SHP77 (cell line): ENCODE measurements at places on chromosomes 12 and 14.

DNA sequence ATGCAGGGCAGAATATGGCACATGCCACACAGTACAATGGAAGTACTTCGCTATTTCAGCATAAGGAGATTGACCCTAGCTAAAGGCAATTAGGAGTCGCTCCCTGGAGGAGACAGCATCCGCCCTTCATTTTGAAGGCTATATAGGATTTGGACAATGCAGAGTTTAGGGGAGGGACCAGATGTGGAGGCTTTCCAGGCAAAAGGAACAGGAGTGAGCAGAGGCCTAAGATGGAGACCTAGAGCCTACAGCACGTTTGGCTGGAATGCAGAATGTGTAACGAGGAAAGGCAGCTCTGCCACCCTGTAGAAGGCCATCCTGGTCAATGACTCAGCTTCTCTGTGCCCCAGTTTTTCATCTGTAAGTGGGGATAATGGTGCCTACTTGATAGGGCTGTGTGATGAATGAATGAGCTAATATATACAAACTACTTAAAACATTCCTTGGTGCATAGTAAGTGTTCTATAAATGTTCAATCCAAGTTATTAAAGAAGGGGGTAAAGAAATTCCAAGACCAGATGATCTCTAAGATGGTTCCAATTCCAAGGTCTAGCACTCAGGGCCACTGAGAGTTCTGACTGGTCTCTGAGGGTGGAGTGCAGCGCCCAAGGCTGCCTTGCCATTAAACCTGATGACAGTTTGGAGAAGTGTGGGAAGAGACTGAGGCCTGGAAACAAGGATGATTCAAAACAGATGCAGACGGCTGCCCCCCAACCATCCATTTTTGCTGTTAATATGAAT lies 54.3 kb upstream of the FRMD6 start:
- DNase-seq, result no peak

DNA sequence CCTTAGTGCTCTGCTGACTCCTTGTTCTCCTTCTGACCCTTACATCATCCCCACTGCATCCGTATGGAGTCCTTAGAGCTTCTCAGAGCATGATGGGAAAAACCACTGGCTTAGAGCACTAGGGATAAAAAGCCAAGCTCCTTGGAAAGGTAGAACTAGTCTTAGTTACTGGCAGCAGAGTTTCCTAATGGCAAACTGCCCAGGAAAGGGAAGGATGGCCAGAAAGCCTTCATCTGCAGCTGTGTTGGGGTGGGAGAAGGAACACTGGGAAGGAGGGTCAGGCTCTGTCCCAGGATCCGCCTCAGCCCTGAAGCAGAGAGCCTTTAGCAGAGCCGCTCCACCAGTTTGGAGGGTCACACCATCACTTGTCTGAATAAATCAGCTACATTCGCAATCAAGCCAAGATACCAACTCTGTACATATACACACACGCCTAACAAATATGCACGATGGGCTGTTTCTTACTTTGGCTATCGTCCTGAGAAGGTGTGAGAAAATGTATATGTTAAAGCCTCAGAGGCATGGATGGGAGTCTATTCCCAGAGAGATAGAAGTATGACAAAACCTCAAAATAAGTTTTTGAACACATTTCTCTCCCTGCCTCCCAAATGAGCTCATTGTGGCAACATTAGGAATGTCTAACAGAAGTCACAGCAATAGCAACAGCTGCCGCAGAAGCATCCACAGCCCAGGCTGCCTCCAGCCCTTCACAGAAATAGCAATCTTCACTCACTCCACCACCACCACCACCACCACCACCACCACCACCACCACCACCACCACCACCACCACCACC lies 18.6 kb upstream of the GALNT8 start:
- DNase-seq, result no peak

DNA sequence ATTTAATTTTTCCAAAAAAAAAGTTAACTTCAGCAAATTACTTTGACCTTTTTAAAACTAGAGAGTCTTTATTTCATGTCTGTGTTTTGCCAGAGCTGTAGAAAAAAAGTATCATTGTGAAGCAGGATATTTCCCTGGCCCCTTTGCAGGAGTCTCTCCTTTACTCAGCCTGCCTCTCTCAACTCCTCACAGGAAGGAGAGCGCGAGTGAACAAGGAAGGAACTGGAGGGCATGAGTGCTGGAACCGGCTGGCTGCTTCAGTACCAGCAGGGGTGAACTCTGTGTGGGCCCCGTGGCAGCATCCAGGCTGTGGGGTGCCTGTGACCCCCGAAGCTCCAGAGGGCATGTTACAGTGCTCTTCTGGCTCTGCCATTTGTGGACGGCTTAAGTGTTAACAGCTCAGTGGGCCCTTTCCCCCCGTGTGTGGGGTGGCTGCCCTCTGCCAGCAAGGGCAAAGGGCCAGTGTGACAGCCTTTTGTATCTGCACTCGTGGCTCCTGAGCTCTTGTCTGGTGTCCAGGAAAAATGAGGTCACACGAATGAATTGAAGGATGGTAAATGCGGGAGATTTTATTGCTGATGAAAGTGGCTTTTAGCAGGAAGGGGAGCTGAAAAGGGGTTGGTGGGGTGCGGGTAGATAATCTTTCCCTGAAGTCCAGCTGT lies 76.6 kb upstream of the KCNH3 start:
- no peak for DNase-seq

DNA sequence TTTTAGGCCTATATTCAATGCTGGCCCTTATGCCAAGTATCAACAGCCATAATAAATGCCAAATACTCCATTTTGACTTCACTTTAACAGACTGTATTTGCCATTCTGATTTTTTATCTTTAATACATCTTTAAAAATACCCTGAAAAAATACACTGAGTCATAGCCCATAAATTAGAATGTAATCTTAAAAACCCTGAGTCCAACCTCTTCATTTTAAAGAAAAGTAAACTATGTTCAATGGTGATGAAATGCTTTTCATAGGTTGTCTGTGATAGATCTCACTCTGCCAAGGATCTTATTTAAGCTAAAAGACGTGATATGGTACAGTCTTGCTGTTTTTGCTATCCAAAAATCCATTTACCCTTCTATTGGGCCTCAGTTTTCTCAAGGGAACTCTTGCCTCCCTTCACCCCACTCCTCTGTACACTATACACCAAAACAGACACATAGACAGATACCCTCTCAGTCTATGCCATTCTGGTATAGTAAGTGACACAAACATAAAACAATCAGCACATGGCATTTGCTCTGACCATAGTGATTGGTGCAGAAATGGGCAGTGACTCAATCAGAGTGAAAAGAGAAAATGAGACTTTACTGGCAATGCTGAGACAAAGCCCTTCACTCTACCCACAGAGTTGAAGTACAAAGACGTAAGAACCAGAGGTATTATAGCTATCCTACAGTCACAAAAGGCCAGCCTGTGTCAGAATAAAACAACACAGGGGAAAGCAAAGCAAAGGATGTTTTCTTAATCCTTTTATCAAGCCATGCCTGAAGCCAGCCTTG lies 49.1 kb downstream of the BTG1 start:
- no peak for DNase-seq

- DNase-seq, result no peak
Measured at GRCh38 chr14:29846339-29847055, 81.2 kb downstream of the PRKD1 start.

GRCh38 chr12:43578782-43579181 lies 26.8 kb upstream of the ADAMTS20 start:
- no peak for DNase-seq
